ENCODE measurements at places on chromosomes 5 and 9. TPM values are rescaled to one million over a fixed set of nuclear protein-coding genes. Genes with fewer than 3 reads are reported as not detected.

The CDX1 gene
- not detected for total RNA-seq

The CSNK1A1 gene
- total RNA-seq = 204 TPM

The PDGFRB gene
- 84.2 TPM for total RNA-seq

The KIF4B gene
- total RNA-seq = not detected

The ENG gene
- 48.9 TPM for total RNA-seq

The PCDHB3 gene
- 0.15 TPM for total RNA-seq

The SLC34A1 gene
- not detected for total RNA-seq

The IFNA10 gene
- not detected for total RNA-seq

The STPG3 gene
- total RNA-seq = not detected

The SLC24A2 gene
- not detected for total RNA-seq

The SLC6A3 gene
- not detected for total RNA-seq

The SLC30A5 gene
- total RNA-seq = 35.7 TPM

All from bronchus fibroblast of lung (primary cell).